ENCODE measurements at places on chromosomes 2 and 18.
A peak's percentile ranks its signal among the peaks of the same experiment; 100 is the strongest.

DNA sequence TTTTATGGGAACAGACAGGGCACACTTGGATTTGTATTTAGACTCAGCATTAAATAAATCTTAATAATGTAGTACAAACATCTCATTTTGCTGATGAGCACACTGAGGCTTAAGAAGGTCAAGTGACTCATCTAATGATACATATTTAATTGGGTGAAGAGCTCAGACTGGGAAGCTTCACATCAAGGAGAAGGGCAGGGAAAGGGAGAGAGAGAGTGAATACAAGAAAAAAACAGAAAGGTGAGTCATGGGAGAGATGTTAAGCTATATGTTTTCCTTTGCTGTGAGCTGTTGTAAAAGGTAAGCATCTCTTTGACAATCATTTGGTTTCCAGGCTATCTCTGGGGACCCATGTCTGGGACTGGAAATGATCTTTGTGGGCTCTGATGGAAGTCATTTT lies 277.8 kb downstream of the SETBP1 start:
- no peak for DNase-seq

- no peak for DNase-seq
These were observed 30.4 kb downstream of the MSTN start for GRCh38 chr2:190031969-190032618.

- no peak for DNase-seq
These were observed 27.1 kb downstream of the RAB31 start for GRCh38 chr18:9735238-9735637.

- no peak for DNase-seq
These were observed 67.4 kb downstream of the BOLA3 start for GRCh38 chr2:74080346-74080745.

- DNase-seq: peak; percentile 46
These were observed at the start of gene RAD51AP2 for GRCh38 chr2:17518212-17519154. RAD51AP2 (minus strand) TSS chr2:17518440; CDS start chr2:17518415, 25 bp downstream.

DNA sequence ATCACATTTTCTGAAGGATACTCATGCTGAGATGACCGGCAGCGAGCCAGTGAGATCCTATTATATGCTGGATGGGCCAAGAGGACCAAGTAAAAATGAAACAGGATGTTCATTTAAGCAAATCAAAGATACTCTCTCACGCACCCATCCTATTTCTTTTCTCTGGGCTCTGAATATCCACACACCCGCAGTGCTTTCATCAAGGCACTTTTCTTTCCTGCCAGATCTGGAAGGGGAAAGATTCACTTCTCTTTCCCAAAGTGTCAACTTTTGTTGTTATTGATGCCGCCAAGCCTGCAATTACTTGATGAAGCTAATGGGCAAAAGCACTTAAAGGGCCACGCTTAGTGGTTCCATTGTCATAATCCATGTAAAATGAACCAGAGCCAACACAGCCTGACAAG lies 191.9 kb upstream of the CHAC2 start:
- DNase-seq: no peak

DNA sequence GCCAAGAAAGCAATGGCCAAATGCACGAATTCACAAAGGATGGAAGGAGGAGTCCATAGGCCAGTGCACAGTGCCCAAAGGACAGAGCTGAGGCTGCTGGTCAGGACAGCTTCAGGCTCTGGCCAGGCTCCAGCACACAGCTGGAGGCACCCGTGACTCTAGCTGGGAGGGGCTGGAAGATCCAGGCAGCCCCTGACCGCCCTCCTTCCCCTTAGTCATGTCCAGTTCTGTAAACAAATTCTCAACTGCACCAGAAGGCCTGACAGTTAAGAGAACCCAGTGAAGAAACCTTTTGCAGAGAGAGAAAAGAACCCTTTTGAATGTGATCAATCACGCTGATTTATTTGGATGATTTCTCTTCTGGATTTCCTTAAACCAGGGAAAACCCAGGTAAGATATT lies 7.7 kb upstream of the YWHAQ start:
- no peak for DNase-seq

Measured in GM19239 (cell line).